ENCODE measurements at places on chromosomes 4 and X.

GRCh38 chrX:134002921-134003615, 17.7 kb upstream of the GPC3 start:
- DNase-seq = no peak

GRCh38 chr4:1932736-1933135, 61.5 kb downstream of the NSD2 start:
- no peak for DNase-seq

- DNase-seq = no peak
These were observed 185.5 kb downstream of the PTTG2 start for GRCh38 chr4:38145741-38146140.

DNA sequence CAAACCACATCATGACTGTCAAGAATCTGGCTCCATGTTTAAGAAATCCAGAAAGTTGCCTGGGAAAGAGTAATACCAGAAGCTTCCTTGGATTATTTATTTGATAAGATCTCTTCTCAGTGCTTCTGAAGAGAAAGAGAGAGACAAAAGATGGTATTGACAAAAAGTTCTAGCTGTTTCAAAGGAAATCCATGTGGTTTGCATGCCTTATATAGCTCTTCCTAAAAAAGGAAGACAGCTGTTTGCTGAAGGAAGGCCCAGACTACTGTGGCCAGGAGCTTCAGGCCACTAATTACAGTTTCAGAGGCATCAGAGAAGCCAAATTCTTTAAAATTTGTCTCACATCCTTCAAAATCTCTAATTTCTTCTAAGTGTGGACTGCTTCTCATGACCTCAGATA, 565.2 kb upstream of the SLIT2 start:
- no peak for DNase-seq

DNA sequence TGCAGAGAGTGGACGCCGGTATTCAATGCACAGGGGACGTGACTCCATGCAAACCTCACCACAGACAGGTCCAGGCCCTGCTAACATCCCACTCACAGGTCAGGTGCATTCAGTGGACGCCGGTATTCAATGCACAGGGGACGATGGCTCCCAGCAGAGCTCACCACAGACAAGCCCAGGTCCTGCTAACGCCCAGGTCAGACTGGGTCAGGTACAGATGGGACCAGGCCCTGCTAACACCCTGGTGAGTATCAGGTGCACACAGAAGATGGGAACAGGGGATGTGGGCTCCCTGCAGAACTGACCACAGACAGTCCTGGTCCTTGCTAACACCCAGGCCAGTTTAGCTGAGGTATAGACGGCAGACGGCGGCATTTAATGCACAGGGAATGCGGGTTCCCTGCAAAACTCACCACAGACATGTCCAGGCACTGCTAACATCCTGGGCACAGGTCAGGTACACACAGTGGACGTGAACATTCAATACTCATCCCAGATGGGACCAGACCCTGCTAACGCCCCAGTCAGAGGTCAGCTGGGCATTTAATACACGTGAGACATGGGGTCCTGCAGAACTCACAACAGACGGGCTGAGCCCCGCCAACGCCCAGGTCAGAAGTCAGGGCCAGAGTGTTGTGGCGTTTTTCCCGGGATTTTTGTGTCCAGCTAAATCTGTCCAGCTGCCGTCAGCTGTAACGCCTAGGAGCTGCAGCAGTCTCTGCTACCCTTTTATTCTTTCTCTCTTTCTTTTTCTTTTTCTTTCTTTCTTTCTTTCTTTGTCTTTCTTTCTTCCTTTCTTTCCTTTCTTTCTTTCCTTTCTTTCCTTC, 99.2 kb downstream of the SHOX start:
- DNase-seq = no peak

- no peak for DNase-seq
These were observed 46.6 kb downstream of the AFM start for GRCh38 chr4:73528171-73528570.

DNA sequence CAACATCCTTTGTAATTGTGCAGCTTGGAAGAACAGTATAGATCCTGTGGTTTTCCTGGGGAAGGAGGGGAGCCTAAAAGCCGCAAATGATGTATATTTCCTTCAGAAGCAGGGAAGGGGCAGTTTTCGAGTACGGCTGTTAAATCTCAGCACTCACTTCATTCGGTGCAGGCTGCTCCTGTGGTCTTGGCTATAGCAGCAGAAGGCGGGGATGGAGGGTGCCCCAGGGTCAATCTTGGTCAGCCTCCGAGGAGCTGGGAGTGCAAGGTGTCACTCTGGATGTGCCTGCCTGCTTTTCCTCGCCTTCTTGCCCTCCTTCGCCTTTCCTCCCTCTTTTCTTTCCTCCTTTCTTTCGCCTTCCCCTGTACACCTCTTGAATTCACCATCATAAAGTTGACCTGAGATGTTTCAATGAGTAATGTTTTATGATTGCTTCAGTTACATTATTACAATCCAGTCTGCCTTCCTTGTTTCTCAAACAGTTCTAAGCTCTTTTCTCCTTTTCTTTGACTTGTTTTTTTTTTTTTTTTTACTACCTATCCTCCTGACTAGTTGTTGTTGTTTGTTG, 101.6 kb downstream of the RELL1 start:
- no peak for DNase-seq

- no peak for DNase-seq
These were observed 45.4 kb downstream of the MAMLD1 start for GRCh38 chrX:150408561-150408960.

- DNase-seq = peak; percentile 81
These were observed 108.0 kb downstream of the ITM2A start for GRCh38 chrX:79259073-79259689.

- DNase-seq = no peak
These were observed 73.1 kb downstream of the WFS1 start for GRCh38 chr4:6342530-6343293.

- no peak for DNase-seq
These were observed 47.3 kb upstream of the RAB9B start for GRCh38 chrX:103879339-103879738.

GRCh38 chr4:85861064-85861765, 386.3 kb downstream of the ARHGAP24 start:
- DNase-seq = no peak

DNA sequence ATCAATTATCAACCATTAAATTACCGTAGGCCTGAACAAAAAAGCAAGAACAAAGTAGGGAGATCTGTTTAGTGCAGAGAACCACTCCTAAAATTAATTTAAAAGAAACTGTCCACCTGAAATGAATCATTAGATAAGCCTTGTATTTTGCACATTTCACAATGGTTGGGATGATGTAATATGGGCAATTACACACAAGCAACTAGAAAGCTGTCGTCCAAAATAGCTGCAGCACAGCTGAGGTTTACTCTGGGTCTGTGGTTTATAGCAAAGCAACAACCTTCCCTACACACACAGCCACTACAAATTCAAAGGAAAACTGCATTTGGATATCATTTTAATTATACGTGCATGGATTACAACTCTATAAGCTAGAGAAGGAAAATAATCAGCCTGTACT, 28.5 kb downstream of the PCDH19 start:
- no peak for DNase-seq

DNA sequence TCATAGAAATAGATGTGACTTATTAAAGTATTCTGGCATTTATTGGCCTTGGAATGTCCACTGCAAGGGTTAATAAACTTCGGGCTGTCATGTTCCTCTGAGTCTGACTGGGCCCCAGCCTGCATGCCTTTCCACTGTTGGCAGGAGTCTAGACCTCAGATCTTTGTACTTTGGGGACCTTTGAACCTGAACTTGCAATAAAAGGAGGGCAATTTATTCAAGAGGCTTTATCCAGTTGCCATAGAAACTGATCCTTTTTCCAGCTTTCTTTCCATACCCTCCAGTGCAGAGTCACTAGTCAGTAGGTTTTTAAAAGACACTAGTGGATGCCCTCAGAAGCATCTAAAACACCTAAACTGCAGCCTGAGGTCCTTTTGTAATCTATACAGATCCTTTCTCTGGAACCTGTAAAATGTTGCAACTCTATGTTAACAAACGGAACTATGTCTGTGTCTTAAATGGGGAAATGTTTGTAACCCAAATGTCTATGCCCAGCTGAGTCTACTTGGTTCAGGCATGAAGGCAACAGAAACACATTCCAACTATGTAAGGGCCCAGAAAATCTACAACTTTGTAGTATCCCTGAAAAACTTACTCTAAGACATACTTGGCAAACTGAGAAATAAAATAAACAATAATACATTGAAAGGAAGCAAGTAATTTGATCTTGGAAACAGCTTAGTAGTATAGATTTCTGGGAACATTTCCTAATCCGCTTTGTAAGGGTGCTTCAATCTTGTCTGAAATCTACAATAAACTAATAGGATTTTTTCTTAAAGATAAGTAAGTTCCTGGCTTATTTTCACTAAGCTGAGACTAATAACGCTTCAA, 41.5 kb downstream of the SOWAHB start:
- no peak for DNase-seq

- no peak for DNase-seq
These were observed 44.0 kb upstream of the EFNB1 start for GRCh38 chrX:68784816-68785215.

DNA sequence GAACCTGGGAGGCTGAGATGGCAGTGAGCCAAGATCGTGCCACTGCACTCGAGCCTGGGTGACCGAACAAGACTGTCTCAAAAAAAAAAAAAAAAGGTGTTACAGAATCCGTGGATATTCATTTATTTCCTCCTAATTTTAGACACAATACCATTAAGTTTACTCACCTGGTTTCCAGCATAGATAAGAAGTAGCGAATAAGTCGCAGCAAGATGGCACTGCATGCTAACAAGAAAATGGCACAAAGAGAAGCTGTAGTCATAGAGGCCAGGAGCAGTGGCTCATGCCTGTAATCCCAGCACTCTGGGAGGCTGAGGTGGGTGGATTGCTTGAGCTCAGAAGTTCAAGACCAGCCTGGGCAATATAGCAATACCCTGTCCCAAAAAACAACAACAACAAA, 17.0 kb upstream of the MOB1B start:
- DNase-seq = no peak

- DNase-seq = no peak
These were observed 13.5 kb downstream of the XAGE5 start for GRCh38 chrX:52824608-52825007.

DNA sequence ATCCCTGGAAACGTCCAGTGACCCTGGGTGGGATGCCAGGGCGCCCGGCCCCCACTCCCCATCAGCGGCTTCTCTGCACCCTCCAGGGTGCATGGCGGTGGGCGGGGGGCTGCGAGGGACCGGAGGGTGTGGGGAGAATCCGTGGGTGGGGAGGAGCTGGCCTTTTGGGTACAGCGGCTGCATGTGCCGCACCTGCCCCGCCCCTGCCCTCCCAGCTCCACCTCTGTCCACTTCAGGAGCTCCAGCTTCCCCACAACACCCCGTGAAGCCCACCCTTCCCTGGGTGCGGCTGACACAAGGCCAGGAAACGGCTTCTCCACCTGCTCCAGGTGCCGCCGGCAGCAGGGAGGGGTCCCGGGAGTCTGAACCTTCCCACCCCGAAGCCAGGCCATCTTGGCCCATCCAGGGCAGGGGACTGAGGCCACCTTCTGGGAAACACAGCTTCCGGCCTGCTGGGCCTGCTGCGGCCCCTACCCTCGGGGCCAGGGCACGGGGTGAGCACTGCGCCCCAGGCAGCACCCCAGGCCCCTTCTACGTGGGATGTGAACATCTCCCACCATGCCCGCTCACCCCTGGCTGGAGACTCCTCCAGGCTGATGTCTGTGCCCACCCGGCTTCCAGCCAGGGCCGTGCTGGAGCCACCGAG, 34.6 kb downstream of the CPLX1 start:
- no peak for DNase-seq

- no peak for DNase-seq
These were observed 59.1 kb downstream of the MRPL1 start for GRCh38 chr4:77921701-77922100.

GRCh38 chr4:177499537-177499936, 57.3 kb upstream of the AGA start:
- no peak for DNase-seq

DNA sequence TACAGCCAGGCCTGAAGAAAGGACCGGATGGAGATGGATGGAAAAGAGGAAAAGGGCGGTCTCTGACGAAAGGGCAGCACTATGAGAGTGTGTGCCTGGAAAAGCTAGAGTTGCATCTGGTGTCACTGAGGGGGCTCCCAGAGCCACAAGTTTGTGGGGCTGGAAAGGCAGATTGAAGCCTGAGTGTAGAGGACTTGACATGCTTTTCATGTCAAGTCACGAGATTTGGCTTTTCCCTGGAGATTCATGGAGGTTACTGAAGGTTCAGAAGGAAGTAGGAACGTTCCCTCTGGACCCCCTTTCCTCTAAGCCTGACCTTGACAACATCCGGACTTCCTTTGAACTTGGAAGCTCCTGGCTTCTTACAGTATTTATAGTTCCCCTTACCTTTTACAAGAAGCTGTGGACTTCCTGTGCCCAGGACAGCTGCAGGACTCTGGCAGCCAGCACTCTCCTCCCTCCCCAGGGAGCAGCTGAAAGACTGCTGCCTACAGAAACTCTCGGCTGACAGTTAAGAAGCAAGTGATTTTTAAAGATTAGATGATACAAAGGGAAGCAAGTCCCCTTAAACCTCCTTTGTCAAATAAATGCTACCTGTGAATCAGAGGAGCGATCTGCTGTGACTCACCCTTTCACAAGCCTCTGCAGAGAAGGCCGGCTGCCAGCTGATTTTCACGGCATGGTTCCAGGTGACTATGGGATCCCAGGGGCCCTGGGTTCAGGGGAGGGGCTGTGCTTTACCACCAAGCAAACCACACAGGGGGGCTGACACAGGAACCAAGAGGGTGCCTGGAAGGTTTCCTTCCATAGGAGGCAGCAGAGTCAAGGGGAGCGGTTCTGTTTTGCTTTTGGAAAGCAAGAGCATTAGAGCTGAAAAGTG, 72.9 kb upstream of the STIM2 start:
- peak; percentile 34 for DNase-seq

GRCh38 chrX:102018208-102018607, 86.4 kb upstream of the ZMAT1 start:
- DNase-seq = no peak

GRCh38 chr4:76214177-76214675, 602 bp upstream of the SCARB2 start:
- DNase-seq = no peak

- DNase-seq = no peak
These were observed 24.5 kb downstream of the IL15 start for GRCh38 chr4:141660880-141661279.

DNA sequence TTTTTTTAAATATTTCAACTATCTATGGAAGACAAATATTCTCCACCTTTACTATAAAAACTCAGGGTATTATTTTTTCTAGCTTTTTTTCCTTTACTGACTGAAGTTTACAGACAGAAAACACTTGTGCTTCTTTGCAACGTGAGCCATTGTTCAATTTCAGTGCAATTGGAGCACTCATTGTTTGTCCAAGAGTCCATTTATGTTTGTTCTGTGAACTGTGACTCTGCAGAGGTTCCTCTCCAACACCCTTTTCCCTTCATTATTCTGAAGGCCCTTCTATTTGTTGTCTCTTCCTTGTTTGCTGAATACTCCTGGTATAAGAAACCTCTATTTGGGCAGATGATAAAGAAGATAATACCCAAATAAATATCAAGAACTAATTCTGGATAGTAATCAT, 37.4 kb downstream of the DAPP1 start:
- no peak for DNase-seq

GRCh38 chr4:98515470-98515809, 143.0 kb downstream of the TSPAN5 start:
- no peak for DNase-seq

GRCh38 chr4:87024201-87024600, 89.4 kb downstream of the AFF1 start:
- DNase-seq = no peak

All from CD4-positive, alpha-beta T cell treated with Interleukin-4 for 1 hour (primary cell).